Astrocyte of the hippocampus (primary cell): ENCODE measurements at places on chromosomes 1 and 21.
A peak's percentile ranks its signal among the peaks of the same experiment; 100 is the strongest.

GRCh38 chr1:24126018-24126671 lies 14.2 kb upstream of the MYOM3 start:
- DNase-seq: no peak

GRCh38 chr1:65844821-65845534 lies 52.3 kb downstream of the PDE4B start:
- DNase-seq: no peak

DNA sequence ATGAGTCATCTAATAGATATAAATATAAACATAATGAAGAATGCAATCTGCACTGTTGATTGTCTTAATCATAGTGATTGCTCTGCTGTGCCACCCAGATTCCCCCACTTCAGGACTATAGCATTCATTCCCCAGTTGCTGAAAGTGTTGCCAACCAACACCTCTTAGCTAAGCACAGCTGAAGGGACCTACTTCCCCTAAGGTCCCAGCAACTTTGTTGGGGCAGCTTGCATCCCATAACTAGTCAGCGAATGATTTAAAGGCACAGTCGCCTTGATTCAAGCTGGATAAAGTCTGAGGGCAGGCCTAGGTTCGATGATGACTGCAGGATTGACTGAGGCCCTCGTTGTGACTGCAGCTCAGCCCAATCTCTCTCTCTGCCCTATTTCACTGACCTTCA lies 14.3 kb upstream of the RGS1 start:
- DNase-seq: no peak

GRCh38 chr1:172339842-172340241 lies 80.6 kb upstream of the C1orf105 start:
- no peak for DNase-seq

DNA sequence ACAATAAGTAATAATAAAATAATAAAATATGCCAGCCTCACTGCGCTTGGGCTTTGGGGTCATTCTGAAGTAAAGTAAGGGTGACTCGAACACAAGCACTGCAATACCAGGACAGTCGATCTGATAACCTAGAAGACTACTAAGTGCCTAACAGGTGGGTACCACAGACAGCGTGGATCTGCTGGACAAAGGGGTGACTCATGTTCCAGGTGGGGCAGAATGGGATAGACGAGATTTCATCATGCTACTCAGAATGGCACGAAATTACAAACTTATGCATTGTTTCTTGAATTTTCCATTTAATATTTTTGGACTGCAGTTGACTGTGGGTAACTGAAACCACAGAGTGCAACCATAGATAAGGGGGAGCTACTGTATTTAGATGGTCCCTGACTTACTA lies 221.1 kb upstream of the GREM2 start:
- no peak for DNase-seq

DNA sequence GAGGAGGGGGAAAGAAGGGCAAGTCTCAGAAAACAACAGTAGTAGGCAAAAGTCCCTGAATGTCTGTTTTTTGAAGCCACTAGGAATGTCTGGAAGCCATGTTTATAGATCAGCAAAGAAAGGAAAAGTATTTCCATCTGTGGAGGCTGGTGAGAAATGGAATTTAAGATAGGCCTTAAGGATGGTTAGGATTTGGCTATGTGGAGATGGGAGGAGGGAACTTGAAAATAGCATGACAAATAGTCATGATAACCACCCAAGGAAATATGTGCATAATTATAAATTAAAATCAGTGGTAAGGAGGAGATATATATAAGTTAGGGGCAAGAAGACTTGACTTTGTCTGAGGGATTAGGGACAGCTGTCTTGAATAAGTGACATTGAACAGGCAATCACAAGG lies 33.8 kb upstream of the FGGY start:
- DNase-seq: no peak

- DNase-seq: no peak
These were observed 41.3 kb upstream of the H6PD start for GRCh38 chr1:9193233-9193625.

DNA sequence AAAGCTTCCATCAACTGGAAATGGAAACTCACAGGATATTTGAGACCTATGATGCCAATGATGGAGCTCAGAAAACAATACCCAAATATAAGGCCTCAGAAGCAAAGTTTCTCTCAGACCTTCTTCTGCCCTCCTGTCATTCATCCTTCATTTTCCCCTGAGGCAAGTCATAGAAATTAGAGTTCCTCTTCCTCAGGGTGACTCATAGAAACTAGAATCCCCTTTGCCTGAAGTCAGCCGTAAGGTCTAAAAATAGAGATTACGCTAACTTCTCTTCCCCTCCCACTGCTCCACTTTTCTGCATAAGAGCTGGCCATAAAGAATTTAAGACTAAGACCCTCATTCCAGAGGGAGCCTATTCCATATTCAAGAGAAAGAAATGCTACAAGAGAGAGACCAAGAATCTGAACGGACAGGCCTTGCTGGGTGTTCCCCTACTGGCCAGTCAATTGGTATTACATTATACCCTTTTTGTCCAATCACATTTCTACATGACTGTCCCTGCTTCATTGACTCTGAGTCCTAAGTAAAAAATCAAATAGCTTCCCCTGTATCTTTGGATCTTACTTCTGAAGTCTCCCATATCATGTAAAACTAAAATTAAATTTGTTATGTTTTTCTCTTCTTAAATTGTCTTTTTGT lies 994.9 kb downstream of the ADGRL2 start:
- no peak for DNase-seq

DNA sequence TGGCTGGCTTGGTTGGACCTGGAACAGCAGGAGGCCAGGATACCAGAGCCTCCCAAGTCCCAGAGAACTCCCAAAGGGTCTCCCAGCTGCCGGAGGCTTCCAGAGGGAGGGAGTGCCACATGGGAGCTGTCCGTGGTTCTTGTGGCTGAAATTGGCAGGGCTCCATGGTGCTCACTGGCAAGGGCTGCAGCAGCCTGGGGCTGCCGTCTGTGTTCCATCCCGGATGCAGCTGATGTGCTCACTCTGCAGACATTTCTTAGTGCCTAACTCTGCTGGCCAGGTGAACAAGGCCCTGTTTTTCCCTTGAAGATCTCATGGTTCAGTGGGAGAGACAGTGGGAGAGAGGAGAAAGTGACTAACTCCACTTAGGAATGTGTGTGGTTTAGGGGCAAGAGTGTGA lies 261.1 kb downstream of the CAMTA1 start:
- DNase-seq: peak; percentile 93

GRCh38 chr1:17887661-17888371 lies 132.7 kb downstream of the ACTL8 start:
- no peak for DNase-seq

DNA sequence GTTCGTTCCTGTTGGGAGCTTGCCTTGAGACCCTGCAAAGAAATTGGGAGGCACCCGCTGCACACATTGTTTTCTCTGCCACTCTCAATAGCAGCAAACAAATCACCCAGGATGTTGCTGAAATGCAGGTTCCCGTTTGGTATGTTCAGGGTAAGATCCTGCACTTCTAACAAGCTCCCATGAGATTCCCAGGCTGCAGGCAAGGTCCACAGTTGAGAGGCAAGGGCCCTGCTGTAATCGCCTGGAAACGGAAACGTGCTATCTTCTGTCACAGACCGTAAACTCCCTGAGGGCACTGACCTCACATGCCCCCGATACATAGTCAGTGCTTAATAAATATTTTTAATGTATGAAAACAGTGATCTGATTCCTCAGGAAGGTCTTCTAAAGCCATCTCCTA lies 37.8 kb downstream of the XCL1 start:
- DNase-seq: no peak

DNA sequence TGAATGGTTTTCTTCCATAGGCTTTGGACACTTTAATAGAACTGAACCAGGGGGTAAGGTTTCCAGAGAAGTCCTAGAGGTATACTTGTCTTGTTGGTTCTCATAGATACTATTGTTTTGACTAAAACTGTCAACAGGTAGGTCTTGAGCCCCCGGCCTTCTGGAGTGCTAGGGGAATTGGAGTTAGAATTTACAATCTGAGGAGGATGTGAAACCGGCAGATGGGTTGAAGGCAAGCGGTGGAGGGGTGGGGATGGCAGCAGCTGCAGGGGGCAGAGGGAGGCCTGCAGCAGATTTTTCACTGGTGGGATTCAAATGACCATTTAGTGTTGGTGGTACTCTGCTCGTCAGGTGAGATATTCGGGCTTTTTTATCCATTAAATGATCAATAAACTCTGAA lies 4.3 kb upstream of the CD1D start:
- no peak for DNase-seq

GRCh38 chr21:37484535-37485474 lies 118.2 kb downstream of the DYRK1A start:
- peak; percentile 9 for DNase-seq

DNA sequence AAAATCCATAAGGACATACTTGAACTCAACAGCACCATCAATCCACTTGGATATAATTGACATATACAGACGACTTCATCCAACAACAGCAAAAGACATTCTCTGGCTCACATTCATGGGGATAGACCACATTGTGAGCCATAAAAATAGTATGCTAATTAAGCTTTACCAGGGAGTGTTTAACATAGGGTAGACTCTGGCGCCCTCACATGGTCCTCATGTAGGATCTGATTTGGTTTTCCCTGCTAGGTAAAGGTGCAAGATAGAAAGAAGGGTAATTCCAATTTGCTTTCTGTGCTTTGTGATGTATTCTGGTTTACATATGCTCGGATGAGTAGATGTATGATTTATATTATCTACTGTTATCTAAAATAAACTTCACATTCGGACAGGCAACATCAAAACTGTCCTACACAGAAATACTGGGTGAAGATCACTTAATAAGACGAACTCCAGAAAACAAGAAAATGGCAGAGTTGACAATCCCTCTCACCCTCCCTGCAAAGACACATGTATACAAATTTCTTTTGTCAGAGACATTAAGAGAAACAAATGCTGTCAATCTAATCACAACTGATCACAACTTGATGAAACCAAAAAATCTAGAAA lies 27.7 kb downstream of the CR1L start:
- peak; percentile 28 for DNase-seq

DNA sequence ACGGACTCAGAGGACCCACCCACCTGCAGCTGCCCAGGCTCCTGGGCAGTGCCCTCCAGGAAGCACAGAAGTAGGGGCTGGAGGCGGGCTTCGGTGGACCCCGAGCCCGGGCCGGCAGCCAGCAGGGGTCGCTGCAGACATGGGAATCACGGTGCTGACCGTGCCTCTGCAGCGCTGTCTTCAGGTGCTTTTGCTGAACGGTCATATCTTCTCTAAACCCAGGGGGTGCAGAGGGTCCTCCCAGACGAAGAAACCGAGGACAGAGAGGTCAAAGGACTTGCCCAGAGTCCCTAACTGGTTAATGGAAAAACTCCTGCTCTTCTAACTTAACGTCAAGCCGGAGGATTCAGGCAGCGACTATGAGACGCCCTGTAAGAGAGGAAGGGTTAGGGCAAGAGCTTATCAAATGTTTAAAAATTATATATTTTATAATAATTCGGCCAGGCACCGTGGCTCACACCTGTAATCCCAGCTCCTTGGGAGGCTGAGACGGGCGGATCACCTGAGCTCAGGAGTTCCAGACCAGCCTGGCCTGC lies 21.5 kb upstream of the LEFTY2 start:
- peak; percentile 34 for DNase-seq

DNA sequence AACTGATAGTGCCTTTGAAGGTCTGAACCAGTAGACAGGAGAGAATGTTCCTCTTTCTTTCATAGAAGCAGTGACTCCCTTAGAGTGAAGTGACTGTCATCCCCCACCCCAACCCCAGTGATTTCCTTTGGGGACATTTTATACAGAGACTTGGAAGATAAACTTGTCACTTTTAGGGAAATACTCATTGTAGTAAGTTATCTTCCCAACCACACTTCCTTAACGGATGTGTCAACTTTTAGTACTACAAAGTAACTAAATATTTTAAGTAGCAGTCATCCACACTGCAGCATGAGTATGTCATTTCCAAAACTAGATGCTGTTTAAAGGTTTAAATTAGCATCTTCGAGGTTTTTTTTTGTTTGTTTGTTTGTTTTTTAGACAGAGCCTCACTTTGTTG lies 13.7 kb downstream of the LRRC8B start:
- no peak for DNase-seq

DNA sequence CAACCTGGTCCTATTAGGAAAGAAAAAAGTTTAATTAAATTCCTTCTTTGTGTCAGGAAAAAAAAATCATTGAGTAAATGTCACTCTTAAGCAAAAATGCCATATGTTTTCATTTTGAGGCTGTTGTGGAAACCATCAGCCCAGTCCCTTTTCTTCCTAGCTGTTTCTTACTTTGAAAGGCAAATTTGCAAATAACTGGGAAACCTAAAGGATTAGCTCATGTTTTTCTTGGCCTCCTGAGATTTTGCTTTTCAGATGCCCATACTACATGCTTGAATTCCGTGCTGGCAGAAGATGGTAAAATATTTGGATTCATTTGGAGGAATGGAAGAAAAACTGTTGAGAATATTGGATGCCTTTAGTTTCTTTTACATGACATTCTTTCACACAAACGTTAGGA lies 182.1 kb upstream of the ADAMTS5 start:
- DNase-seq: peak; percentile 72

GRCh38 chr1:110945626-110946025 lies 18.1 kb downstream of the LRIF1 start:
- no peak for DNase-seq
